Tibial nerve (tissue), 4 donors: ENCODE measurements at places on chromosomes 5 and 9. TPM values are rescaled to one million over a fixed set of nuclear protein-coding genes. Genes with fewer than 3 reads are reported as not detected.

Gene ZFP2
- 2.7 TPM for total RNA-seq

Gene GOLM1
- 12.1 TPM for total RNA-seq

Gene NR4A3
- 3.0 TPM for total RNA-seq

Gene ASPN
- total RNA-seq = 3.5 TPM

Gene PCDHGA2
- 12.6 TPM for total RNA-seq

Gene KIF24
- 0.59 TPM for total RNA-seq

Gene CCL19
- total RNA-seq = not detected

Gene PCDHGA4
- 6.7 TPM for total RNA-seq

Gene KIF4B
- total RNA-seq = not detected

- no peak for DNase-seq
Measured at GRCh38 chr5:158698023-158698639, 401.6 kb downstream of the EBF1 start.

GRCh38 chr5:139246394-139246793 is 47.1 kb upstream of the MATR3 start:
- DNase-seq = no peak

GRCh38 chr5:133932441-133933168 is 35.8 kb downstream of the C5orf15 start:
- no peak for DNase-seq

DNA sequence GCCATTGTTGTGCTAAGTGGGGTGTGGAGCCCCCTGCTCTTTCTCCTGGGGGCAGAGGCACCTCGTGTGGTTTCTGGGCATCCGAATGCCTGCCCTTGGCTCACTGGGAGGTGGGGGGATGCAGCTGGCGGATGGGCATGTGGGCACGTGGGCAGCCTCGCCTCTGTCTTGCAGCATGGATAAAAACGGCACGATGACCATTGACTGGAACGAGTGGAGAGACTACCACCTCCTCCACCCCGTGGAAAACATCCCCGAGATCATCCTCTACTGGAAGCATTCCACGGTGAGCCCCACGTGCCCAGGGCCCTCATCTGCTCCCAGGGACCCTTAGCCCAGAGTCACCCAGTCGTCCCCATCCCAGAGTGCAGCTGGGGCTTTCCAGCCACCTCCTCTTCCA is 25.3 kb downstream of the PTGES2 start:
- no peak for DNase-seq

DNA sequence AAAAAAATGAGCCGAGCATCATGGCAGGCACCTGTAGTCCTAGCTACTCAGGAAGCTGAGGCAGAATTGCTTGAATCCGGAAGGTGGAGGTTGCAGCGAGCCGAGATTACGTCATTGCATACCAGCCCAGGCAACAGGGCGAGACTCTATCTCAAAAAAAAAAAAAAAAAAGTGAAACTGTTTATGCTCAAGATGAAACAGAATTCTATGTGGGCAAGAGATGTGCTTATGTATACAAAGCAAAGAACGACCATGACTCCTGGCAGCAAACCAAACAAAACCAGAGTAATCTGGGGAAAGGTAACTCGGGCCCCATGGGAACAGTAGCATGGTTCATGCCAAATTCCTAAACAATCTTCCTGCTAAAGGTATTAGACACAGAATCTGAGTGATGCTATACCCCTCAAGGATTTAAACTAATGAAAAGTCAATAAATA is 32.6 kb upstream of the PLAC8L1 start:
- no peak for DNase-seq

DNA sequence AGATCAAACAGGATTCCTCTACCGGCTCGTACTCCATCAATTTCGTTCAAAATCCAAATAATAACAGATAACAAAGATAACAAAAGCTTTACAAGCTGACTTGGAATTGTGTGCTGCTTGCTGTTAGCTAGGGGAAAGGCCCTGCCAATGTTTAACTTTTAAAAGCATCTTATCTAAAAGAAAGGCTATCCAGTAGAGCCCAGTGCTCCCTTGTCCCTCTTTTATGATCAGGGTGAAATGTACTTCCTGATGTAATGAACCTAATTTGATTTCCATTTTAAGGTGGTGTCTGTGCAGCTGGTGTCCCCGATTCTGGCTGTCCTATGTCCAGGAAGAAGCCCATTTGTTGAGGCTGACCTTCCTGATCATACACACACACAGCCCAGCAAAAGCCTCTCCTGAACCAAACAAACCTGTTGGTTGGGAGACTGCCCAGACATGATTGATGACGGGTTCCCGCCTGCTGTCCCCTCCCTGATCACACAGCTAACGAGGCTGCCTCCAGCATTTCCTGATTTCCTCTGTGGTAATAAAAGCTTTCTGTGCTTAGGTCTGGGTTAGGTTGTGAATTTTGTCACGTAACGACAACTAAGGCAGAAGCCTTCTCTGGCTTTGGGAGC is 54.1 kb downstream of the PWWP2A start:
- no peak for DNase-seq

- peak; percentile 49 for DNase-seq
Measured at GRCh38 chr9:4116723-4117460, 183.0 kb downstream of the GLIS3 start.

- DNase-seq = no peak
Measured at GRCh38 chr5:76000582-76000981, 82.6 kb upstream of the SV2C start.

- no peak for DNase-seq
Measured at GRCh38 chr9:99633265-99633664, 188.4 kb upstream of the NR4A3 start.

- peak; percentile 52 for DNase-seq
Measured at GRCh38 chr9:121350993-121351561, 19.0 kb downstream of the STOM start.

- no peak for DNase-seq
Measured at GRCh38 chr5:6790346-6790865, 77.2 kb downstream of the TENT4A start.
